Fibroblast of skin of left quadriceps (primary cell): ENCODE measurements at places on chromosomes 11 and 22.
A peak's percentile ranks its signal among the peaks of the same experiment; 100 is the strongest.

DNA sequence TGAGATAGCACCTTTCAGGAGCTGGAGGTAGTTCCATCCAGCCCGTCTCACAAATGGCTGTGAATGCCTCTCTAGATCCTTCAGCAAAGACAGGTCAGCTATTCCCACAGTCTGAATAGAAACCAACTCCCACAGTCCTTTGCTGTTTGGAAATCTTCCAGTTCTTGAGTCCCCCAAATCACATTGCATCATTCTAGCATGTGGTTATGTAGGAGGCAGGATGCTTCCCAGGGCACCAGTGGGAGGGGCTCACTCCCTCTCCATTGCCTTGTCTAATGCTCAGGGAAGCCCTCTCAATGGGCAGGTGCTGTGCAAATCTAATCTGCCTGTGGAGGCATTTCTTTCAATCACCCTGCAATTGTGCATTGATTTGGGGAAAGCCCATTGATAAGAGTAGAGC is 14.6 kb downstream of the NAV2 start:
- DNase-seq = peak; percentile 66

- DNase-seq = peak; percentile 84
Observed at GRCh38 chr11:10032935-10033334, 261.1 kb downstream of the SBF2 start.

DNA sequence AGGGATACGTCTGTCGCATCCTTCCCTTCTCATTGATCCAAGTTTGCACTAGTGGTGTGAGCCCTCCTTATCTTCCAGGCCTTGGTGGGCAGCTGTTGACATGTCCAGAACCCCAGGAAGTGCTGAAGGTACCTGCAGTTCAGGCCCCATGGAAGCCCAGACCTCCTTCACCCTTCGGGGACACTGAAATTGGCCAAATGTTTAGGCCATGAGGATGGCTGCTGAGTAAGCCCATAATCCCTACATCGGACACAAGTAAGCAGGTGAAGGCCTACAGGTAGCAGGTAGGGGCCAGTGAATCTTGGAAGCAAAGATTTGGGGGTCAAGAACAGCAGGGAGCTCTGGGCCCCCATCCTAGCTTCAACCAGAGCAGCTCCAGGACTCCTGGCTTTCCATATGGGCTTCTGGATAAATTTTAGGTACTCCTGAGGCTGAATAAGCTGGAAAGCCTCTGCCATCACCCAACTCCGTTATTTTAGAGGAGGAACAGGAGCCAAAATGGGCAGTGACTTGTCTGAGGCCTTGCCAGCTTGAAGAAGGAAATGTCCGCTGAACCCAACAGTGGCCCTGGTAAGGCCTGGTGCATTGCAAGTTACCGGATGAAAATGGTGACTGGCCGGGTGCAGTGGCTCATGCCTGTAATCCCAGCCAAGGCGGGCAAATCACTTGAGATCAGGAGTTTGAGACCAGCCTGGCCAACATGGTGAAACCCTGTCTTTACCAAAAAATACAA is 45.2 kb downstream of the MORC2 start:
- DNase-seq = no peak

GRCh38 chr11:103609117-103610066 is 427.0 kb upstream of the DDI1 start:
- peak; percentile 88 for DNase-seq

- DNase-seq = no peak
Observed at GRCh38 chr11:77062924-77063323, 3.8 kb upstream of the CAPN5 start.

GRCh38 chr22:27404441-27404840 is 397.1 kb downstream of the MN1 start:
- no peak for DNase-seq

- no peak for DNase-seq
Observed at GRCh38 chr22:19393704-19394103, 37.8 kb downstream of the HIRA start.

GRCh38 chr11:8832571-8833260 is 78.3 kb upstream of the AKIP1 start:
- DNase-seq = no peak

DNA sequence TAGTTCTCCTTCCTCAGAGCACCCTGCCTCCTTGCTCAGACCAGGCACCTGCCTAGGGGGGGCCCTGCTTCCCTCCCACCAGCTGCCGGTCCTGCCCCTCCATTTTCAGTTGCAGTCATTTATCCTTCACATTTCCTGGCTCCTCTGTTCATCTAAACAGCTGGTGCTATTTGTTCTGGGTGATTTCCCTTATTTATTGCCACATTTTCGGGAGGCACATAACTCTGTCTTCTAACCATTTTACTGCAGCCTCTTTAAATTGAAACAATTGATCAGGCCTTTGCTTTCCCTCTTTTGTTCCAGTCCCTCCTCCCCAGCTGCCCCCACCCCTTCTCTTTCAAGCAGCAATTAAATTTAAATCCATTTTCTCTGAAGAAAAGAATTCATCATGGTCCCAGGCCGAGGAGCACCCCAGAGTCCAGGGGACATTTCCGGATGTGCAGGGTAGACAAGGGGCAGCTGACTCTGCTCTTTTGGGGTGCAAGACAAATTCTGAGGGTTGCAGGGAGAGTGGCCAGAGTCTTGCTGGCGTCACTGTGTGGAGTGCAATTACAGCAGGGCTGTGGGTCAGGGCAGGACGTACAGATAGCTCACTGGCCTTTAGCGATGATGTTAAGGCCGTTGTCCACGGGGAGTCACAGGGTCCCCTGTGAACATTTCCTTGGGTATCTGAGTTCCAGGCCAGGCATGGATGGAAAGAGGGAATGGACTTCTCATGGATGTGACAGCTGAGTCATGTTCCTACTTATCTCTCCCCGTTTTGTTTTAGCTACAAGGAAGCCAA is 476.4 kb downstream of the TBC1D22A start:
- no peak for DNase-seq

DNA sequence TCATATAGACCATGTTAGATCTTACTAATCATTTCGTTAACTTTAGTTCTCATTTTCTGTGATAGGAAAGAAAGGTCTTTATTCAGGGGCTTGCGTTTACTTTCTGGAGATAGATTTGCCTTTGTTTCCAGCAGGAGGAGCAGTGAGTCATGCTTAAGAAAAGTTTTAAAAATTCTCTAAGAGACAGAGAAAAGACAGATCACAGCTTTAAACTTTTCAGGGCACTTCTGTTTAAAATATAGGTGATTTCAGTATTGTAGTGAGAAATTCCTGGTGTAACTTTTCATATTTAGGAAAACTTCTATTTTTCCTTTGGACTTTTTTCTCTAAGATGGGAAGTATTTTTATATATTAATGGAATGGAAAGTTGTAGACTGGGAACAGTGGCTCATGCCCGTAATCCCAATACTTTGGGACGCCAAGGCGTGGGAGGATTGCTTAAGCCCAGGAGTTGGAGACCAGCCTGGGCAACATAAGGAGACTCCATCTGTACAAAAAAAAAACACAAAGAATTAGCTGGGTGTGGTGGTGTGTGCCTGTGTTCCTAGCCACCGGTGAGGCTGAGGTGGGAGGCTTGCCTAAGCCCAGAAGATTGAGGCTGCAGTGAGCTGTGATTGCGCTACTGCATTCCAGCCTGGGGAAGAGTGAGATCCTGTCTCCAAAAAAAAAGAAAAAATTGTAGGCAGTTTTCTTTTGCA is 60.3 kb downstream of the ATXN10 start:
- no peak for DNase-seq

GRCh38 chr11:94933223-94934130 is 39.9 kb downstream of the CWC15 start:
- DNase-seq = peak; percentile 97

DNA sequence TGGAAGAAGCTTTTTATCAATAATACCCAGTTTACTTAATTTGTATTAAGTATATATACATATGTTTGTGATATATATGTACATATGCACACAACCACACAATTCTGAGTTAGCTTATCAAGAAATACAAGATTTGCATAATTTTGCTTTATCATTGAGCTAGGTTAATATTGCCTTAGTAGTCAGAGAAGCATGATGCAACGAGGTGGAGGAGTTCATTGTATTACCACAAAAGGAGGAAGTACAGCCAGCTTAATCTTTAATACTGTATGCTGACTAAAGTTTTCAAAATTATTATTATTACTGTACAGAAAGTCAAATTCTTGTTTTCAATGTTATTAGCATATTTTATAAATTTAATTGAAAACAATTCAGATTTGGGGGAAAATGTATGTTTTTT is 278.4 kb upstream of the PDGFD start:
- DNase-seq = no peak

DNA sequence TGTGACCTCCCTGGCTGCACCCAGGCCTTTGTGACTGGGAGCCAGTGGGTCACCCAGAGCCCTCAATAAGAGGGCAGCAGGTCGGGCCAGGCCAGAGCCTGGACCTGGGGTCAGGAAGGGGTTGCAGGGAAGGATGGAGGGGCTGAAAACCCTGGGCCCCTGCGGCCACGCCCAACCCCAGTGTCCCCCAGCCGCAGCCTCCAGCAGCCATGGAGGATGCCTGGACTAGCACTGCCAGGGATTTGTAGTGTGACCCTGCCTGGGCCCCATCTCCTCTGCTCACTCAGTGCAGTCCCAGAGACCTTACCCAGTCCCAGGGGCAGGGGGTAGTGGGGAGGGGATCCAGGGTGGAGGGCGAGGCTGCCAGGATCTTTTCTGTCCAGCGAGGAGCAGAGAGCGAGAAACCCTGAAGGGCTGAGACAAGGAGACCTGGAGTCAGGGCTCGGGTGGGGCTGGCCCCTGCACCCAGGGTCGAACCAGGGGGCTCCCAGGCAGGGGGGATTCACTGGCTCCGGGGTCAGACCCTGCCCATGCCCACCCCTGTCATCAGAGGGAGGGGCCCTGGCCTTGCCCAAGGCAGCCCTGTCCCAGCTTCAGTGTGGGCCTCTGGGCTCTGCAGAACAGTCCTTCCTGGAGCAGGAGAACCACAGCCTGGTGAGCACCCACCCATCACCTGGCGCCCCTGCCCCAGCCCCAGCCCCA is 187.5 kb downstream of the IGLL1 start:
- DNase-seq = no peak

- DNase-seq = no peak
Observed at GRCh38 chr11:3181725-3182461, 16.8 kb upstream of the OSBPL5 start.

DNA sequence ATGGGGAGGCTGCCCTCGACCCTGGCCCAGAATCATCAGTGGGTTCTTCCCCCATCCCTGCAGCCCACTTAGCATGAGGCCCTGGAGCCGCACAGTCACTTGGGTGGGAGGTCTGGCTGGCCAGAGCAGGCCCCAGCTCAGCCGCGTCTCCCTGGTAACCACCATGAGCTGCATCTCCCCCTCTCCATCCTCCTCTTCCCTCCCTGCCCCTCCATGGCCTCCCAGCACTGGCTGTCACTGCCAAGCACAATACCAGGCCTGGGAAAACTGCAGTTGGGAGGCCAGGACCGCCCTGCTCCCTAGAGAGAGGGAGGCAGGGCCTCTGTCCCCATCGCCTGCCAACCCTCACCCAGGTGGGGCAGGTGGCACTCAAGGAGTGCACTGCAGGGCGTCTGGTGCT is 8.0 kb downstream of the CSDC2 start:
- no peak for DNase-seq

GRCh38 chr11:1218256-1218787 is 4.5 kb upstream of the MUC5B start:
- no peak for DNase-seq

DNA sequence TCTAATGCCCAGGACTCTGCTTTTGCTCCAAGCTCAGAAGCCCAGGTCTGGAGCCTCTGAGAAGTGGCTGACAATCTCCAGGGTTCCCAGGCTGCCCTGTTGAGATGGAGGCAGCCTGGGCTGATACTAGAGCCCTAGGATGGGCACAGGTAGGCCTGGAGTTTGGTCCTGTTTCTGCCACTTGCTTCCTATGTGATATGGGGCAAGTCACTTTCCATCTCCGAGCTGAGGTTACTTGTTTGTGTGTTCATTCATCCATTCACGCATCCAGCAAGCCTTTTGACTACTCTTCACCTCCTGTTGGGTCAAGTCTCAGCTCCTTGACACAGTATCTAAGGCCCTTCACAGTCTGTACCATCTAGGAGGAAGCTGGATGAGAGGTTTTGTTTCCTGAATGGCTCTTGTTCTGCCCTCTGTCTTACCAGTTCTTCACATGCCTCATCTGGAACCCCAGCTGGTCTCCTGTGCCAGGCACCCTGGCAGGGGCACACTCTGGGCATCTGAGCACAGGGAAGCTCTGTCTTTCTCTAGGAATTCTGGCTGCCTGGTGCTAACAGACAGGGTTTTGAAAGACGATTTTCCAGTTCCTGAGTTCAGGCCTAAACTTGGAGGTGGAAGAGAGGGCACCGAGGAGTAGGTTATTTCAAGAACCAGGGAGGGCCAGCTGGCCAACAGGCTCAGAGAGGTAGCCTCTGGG is 53.2 kb upstream of the AMPD3 start:
- DNase-seq = no peak

DNA sequence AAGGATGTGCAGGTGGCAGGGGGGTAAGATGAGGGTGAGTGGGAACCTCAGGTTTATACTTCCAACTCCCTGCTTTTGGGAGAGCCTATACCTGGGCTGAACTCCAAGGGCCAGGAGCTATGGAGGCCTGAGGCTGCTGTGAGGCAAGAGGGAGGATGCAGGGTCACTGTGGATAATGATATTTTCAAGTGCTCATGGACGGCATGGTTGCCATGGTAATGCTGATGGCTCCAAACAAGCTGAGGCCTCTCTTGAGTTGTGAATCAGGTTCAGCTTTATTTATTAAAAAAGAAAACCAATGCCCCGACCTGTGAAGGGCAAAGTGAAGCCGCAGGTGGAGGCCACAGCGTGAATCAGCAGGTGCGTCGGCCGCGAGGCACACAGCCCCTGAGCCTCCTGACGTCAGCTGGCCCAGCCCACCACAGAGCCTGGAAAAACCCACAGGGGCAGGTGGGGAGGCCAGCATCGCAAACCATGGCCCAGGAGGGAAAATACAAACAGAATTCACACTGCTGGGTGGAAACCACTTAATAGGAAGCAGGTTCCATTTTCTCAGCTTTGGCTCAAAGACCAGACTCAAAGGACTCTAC is 17.4 kb upstream of the CREB3L1 start:
- no peak for DNase-seq
